ENCODE measurements at places on chromosomes 7 and 10.

DNA sequence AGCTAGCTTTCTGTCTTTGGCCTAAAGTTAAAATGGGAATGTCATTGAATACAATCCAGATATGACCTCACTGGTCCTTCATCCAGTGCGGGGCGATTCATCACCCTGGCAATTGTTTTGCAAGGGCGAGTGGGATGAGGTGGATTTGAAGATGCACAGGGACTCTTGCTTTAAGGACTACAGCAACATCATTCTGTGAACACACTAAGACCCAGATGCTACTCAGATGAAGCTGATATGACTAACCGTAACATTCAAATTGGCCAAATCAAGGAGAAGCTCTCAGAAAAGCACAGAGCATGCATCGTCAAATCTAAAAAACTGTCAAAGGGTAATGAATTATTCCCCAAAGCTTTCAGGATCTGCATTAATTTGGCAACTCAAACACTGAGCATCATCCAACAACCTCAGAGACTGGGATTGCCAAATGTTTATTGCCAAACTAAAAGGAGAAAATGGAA is 12.8 kb downstream of the CPA1 start:
- DNase-seq = no peak

DNA sequence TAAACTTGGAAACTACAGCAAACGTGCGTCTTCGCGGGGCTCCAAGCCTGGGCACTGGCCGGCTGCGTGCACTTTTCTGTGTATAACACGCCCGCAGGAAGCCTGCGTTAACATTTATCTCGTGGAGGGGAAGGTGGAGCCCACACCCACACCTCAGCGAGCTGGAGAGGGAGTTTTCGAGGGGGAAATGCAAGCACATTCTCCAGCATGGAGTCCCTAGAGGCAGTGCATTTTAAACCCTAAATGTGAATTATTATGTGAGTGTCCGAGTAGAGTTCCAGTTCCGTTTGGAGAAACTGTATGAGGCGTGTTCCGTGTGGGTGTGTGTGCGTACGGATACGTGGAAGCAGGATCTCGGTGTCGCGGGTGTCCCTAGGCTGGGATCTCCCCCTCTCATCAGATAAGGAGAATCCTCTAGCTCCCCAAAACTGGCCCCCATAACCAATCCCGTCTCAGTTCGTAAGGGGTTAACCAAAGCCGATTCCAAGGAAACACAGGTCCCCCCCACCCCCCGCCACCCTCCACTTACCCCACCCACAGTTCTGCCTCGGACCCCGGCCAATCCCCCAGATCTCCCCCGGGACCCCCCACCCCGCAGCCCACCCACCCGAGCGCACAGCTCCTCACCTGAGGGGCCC is 403 bp downstream of the CDK6 start:
- DNase-seq = no peak

DNA sequence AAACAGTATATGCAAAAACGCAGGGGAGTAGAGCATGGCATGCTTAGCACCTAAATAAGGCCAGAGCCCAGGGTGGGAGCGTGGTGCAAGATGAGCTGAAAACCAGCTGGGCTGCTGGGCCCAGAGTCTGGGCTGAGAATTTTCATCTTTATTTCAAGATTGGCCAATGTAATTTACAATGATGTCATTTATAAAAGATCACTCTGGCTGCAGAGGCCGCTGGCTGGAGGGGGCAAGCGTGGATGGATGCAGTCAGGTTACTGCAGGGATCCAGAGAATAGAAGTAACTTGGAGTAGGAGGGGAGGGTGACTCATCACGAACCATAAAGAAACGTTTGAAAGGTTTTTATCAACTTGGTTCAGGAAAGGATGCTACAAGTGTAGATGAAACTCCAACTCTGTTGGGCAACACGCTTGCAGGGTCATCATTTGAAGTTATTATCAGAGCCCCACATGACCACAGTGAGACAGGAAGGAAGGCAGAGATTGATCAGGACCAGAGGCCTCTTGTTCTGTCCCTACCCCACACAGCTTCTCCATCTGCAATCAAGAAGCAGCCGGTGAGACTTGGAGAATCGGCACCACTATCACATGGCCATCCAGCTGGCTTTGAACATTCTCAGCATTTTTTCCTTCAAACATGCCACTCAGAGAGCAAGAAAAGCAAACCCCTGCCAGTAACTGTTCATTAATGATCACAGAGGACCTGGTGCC is 49.2 kb downstream of the ODAD2 start:
- DNase-seq = no peak

GRCh38 chr7:43825391-43825808 is 43.9 kb downstream of the MRPS24 start:
- DNase-seq = no peak

DNA sequence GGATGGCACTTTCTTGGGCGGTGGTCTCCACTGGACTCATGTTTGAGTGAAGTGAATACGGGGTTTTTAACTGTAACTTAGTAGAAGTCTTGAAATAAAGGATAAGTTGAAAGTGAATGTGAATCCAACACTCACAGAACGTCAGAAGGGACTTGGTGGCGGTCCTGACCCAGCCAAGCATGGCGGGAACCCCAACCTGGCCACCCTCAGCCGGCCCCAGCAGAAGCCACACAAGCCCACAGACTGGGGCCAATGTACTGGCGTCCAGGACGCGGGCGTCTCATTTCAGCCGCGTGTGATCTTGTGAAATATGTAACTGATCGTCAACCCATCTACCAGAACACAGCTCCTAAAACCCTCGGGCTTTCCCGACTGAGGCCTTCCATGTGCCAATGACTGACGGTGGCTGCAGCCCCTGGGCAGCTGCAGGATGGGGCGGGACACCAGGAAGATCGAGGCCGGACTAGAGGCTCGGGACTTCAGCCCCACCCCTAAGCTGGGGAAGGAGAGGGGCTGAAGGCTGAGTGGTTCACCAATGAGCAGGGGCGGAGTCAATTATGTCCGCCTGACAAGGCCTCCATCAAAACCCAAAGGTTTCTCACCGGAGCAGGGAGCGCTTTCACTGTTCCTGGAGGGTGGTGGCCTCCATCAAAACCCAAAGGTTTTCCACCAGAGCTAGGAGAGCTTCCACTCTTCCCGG is 161.5 kb downstream of the MAD1L1 start:
- DNase-seq = no peak

- no peak for DNase-seq
These were observed 2.4 kb upstream of the C7orf33 start for GRCh38 chr7:148588168-148588567.

GRCh38 chr7:95963446-95963990 is 191.2 kb downstream of the DYNC1I1 start:
- DNase-seq = no peak

- DNase-seq = no peak
These were observed 83.7 kb downstream of the KIF20B start for GRCh38 chr10:89785095-89785494.

DNA sequence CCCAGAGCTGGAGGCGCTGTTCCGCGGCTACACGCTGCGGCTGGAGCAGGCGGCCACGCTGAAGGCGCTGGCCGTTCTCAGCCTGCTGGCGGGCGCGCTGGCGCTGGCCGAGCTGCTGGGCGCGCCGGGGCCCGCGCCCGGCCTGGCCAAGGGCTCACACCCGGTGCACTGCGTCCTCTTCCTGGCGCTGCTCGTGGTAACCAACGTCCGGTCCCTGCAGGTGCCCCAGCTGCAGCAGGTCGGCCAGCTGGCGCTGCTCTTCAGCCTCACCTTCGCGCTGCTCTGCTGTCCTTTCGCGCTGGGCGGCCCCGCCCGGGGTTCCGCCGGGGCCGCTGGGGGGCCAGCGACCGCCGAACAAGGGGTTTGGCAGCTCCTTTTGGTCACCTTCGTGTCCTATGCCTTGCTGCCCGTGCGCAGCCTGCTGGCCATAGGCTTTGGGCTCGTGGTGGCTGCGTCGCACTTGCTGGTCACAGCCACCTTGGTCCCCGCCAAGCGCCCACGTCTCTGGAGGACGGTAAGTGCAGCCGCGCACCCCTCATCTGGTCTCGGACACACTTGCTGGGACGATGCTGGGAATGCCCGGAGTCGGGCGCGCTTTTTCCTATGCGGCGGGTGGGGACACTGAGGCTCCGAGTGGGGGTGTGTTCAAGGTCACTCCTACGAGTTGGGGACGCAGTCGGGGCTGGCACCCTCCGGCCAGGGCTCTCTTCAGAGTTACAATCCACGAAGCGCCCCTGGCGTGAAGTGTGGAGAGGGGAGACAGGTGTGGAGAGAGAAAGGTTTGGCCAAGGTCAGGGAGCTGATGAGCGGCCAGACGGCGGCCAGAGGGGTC is 717 bp downstream of the ADCY1 start:
- peak; percentile 78 for DNase-seq

GRCh38 chr10:75462865-75463264 is 31.4 kb downstream of the LRMDA start:
- no peak for DNase-seq

DNA sequence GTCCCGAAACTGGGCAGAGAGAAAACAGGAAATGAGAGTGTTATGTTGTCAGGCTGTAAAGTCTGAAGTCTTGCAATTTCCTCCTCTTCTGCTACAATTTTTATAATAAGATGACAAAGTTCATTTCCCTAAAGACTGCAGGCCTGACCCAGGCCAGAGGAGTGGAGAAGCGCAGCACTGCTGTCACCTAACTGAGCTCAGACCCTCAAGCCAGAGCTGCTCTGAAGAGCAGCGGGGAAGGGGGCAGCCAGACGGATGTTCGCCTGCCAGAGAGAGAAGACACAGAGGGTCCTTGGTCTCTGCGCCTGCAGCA is 12.6 kb upstream of the AOAH start:
- no peak for DNase-seq

DNA sequence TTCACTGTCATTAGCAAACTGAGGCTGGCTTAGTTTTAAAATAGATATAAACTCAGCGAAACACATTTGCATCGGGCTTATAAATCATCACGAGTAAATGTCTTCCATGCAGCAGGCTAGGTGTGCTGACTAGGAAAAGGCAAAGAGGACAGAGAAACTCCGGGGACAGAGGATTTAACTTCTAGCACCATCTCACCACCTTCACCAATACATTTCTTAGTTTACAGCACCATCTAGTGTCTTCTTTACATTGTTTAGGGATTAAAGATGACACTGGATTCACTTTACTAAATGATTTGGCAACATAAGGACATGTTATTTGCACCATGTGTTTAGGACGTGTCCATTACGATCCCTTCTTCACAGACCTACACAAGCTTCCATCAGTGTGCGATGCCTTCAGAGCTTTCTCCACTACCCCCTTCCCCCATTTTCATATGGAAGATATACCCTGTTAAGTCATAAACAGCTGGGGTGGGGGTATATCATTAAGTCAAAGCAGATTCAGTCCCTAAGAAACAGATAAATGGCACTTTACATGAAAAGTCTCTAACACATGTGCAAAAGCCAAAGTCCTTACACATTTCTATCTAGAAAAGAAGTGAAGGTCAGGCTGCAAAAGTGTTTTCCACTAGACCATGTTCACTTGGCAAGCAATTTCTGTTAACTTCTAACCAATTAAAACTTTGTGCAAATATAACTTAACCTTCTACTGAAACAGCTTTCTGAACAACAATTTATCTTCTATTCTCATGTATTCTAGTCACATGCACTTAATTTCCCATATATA is 103.3 kb downstream of the GRB10 start:
- no peak for DNase-seq

- peak; percentile 47 for DNase-seq
These were observed 1.8 kb downstream of the RP9 start for GRCh38 chr7:33107136-33108066.

DNA sequence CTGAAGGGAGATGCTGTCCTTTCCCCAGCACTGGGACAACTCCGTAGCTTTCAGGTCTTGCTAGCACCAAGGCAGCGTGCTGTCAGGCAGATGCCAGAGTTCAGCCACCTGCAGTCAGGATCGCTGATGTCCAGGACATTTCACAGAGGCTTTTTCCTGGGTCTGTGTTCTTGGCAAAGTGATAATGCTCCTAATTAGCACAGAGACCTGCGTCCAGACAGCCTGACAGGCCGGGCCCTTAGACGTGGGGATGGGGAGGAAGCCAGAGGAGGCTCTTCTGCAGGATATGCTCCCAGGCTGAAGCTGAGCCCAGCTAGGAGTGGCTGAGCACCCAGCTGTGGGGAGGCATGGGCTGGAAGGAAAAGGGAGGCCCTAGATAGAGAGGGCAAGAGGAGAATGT is 82.5 kb upstream of the TBX20 start:
- no peak for DNase-seq

GRCh38 chr7:115546790-115547189 is 483.8 kb downstream of the TFEC start:
- no peak for DNase-seq

- DNase-seq = no peak
These were observed 80.8 kb downstream of the CYP26A1 start for GRCh38 chr10:93154531-93154930.

DNA sequence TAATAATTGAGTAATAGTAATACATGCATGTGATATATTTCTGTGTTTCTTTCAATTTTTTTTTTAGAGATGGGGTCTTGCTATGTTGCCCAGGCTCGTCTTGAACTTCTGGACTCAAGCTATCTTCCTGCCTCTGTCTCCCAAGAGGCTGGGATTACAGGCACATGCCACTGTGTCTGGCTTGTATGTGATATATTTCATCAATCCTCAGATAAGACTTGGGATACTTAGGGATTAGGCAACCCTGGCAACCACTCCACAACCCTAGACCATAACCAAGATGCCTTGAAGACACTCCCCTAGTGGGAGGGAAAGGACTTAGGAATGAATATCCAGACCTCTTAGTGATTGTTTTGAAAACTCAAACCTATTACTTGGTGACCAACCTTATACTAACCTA is 154.8 kb downstream of the CCDC3 start:
- no peak for DNase-seq

DNA sequence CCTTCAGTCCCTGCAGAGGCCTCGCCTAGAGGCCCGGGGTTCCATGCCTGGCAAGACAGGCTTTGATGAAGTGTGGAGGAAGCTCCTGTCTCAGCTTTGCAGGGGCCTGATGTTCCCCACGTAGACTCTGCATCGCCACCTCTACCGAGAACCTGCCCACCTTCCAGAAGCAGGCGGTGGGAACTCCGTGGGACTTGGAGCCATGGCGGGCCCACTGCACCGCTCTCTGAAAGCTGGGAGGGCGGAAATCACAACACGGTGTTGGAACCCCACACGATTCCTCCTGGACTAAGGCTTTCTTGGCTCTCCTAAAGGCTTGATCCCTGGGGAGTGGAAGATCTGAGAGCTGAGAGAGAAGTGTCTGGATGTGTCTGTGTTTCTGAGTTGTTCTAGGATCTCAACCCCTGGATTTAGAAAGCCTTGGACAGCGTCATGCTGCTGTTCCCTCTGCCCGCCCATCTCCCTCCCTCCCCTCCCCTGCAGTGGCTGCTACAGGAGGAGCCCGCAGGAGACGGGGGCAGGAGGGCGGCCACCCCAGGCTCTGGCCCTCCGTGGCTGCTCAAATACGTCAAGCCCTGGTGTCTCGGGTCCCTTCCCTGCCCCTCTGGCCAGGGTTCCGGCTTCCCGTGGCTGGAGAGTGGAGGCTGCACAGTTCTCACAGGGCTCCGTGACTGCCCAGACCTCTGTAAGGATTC is 79.7 kb downstream of the VIPR2 start:
- DNase-seq = no peak

- DNase-seq = no peak
These were observed 82.5 kb downstream of the ABLIM1 start for GRCh38 chr10:114575417-114576131.
